ENCODE measurements at places on chromosomes 3 and 15. TPM values are rescaled to one million over a fixed set of nuclear protein-coding genes. Genes with fewer than 3 reads are reported as not detected.

The PYGO1 gene
- total RNA-seq: 40.9 TPM

The NR2E3 gene
- 2.3 TPM for total RNA-seq

The CCR3 gene
- total RNA-seq: not detected

The GRM7 gene
- 14.6 TPM for total RNA-seq

GRCh38 chr3:112693186-112693585 lies 52.2 kb upstream of the CCDC80 start:
- DNase-seq: no peak

DNA sequence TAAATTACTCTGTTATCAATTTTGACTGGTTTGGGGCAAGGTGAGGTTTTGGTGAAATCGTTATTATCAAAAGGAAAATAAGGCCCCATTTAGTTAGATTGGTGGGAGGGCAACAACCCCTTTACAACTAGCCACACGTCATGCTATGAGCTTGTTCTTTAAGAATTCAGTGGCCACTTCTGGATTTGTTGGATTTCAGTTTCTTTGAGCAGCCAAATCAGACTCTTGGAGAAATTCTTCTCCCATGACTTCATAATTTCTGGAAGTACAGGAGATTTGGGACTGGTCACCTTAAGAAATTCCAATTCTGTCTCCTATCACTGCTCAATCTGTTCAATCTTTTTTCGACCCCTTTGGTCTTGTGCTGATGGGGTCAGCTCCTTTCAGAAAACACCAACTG lies 14.8 kb upstream of the WNT5A start:
- DNase-seq: no peak

DNA sequence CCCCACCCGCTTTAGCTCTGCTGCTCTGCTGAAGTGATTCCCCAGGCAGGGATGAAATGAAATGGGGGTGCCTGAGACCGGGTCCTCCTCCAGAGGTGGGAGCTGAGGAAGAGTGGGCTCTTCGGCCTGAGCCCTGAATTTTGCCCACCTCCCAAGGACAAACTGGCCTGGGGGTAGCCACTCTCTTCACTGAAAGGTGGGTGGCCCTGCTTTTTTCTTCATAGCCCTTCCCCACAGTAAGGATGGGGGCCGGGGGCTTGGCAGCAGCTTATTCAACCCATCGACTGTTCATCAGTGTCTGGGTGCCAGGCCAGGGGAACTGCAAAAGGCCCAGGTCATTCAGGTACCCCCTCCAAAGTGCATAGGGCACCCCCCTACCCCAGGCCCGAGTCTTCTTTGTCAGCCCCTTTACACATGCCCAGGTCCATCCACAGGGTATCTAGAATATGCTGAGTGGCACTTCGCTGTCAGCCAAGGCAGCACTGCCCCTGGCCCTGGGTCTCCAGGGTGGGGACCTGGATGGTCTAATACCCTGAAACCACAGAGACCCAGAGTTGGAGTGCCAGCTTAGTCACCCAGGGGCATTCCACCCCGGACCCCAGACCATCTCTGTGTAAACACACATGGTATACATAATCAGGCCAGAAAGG lies 7.9 kb downstream of the SCN5A start:
- no peak for DNase-seq

GRCh38 chr15:78139578-78139977 lies 8.3 kb upstream of the CIB2 start:
- DNase-seq: no peak

DNA sequence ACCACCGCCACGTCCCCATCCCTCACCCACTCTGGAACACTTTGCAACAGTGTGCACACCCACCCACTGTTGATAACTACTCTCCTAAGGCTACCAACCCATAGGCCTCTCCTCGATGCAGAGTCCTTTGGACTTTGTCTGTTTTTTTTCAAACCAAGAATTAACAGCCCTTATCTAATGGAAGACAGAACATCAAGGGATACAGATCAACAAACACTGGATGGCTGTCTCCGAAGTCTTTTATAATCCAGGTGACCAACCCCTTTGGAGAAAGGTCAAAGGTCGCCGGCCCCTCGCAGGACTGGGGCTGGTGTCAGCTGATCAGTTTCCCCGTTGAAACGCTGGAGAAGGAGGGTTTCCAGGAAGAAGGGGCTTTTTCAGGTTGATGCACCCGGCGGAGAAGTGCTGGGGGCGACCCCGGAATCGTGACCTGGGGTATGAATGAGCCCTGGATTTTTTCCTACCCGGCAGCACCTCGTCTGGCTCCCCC lies 532 bp downstream of the B4GALT4 start:
- no peak for DNase-seq

DNA sequence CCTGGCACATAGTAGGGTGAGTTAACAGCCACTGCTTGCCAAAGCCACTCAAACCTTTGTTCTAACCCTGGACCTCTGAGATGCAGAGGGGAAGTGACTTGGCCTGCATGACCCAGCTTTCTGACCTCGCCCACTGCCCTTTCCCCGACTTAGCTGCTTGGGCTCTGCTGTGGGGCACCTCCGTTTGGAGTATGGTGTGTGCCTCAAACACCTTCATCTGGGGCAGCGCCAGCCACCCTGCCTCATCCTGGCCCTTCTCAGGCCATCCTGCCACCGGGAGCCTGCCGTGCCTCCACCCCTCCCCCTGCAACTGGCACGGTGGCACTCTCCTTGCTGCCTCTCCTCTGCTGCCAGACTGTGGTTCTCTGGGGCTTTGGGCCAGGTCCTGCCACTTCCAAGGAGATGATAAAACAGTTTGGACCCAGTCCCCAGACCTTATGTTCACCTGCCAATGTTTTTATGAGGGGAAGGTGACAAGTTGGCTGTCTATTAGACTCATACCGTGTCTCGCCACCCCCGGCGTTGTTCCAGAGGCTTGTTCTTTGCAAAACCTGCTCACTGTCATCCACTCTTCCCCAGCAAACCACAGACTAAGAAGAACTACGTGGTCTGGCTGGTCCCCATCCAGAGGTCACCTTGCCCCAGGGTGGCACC lies 32.2 kb downstream of the SLC6A6 start:
- DNase-seq: no peak

GRCh38 chr15:56817321-56818080 lies 84.2 kb upstream of the ZNF280D start:
- DNase-seq: no peak

GRCh38 chr3:127680798-127681221 lies 8.1 kb downstream of the ABTB1 start:
- DNase-seq: no peak

All from urinary bladder (tissue), 4 donors.